ENCODE measurements at places on chromosomes 13 and 19.

DNA sequence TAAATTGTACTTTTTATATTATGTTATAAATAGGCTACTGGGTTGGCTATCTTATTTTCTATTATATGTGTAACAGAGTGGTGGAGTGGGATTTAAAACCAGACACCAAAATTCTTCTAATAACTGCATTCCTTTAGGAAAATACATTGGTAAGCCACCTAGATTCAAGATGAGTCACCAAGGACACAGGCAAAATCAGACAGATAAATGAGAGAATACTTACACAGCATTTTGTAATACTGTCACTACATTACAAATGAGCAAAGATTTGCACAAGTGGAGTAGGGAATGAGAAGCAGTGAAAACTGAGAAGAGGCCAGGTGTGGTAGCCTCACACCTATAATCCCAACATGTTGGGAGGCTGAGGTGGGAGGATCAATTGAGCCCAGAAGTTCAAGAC, 6.2 kb upstream of the SPART start:
- DNase-seq: no peak

DNA sequence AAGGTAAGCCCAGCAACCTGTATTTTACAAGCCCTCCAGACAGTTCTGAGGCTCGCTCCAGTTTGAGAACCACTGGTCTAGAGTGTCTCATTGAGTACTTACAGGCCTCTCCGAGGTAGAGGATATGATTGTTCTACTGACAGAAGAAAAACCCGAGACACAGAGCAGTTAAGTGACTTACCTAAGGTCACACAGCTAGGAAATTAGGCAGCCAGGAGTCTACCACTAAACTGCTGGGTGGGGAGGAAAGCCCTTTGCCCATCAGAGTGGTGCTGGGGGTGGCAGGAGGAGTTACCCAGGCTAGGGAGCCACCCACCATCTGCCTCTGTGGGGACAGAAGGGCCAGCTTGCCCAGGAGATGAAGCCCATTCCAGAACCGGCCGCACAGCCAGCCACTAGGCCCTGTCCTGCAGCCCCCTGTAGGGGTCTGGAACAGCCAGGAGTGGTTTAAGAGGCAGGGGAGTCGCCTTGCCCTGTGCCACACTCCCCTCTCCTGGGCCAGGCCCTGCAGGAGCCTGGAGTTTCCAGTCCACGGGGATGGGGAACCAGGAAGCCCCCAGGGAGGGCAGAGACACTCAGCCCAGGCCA, 703 bp downstream of the RASGRP4 start:
- no peak for DNase-seq

DNA sequence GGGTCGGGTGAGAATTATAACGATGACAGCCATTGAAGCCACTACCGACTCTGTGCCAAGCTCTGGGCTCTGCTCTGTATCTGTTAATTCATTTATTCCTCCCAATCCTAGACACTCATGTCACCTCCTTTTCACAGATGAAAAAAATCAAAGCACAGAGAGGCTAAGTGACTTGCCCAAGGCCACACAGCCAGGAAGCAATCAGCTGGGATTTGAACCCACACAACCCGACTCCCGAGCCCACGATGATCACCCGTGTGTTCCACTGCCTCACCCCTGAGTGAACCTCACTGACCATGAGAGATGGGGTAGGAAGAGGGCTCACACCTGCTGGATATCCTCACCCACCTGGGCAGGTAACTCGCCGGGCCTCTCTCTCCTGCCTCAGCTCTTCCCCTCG, 40.1 kb downstream of the ZNF473 start:
- DNase-seq: no peak

DNA sequence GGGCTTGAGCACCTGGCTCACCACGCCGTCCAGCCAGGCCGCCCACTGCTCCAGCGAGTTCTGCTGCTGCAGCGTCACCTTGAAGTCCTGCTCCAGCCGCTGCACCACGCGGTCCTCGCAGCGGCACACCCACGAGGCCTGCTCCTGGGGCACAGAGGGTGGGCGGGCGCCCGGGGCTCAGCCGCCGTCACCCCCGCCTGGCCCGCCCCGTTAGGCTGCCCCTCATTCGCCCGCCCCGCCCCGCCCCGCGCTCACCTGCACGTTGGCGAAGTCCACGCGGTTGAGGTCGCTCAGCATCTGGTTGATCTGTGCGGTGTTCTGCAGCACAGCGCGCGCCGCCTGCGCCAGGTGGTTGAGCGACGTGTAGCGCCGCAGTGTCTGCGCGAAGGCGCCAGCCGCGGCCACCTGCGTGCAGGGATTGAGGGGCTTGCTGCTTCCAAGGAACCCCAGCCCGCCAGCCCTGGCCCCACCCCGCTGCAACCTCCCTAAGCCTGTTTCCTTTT, 11.3 kb downstream of the DCAF15 start:
- DNase-seq: no peak

- no peak for DNase-seq
Observed at GRCh38 chr13:97174638-97175037, 47.5 kb upstream of the MBNL2 start.

GRCh38 chr13:110873639-110874507, 41.0 kb downstream of the ANKRD10 start:
- no peak for DNase-seq

GRCh38 chr19:51710163-51710562, 13.6 kb downstream of the HAS1 start:
- DNase-seq: no peak

GRCh38 chr19:43811837-43812236, 9.6 kb upstream of the LYPD5 start:
- DNase-seq: no peak

GRCh38 chr13:32426990-32427851, 709 bp downstream of the N4BP2L1 start:
- peak; percentile 10 for DNase-seq

- DNase-seq: no peak
Observed at GRCh38 chr13:23506807-23507291, 63.4 kb upstream of the TNFRSF19 start.

DNA sequence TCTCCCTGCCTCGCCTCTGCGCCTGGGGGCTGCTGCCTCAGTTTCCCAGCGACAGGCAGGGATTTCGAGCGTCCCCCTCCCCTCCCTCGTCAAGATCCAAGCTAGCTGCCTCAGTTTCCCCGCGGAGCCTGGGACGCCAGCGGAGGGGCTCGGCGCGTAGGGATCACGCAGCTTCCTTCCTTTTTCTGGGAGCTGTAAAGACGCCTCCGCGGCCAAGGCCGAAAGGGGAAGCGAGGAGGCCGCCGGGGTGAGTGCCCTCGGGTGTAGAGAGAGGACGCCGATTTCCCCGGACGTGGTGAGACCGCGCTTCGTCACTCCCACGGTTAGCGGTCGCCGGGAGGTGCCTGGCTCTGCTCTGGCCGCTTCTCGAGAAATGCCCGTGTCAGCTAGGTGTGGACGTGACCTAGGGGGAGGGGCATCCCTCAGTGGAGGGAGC, 722 bp upstream of the ICAM1 start:
- no peak for DNase-seq

DNA sequence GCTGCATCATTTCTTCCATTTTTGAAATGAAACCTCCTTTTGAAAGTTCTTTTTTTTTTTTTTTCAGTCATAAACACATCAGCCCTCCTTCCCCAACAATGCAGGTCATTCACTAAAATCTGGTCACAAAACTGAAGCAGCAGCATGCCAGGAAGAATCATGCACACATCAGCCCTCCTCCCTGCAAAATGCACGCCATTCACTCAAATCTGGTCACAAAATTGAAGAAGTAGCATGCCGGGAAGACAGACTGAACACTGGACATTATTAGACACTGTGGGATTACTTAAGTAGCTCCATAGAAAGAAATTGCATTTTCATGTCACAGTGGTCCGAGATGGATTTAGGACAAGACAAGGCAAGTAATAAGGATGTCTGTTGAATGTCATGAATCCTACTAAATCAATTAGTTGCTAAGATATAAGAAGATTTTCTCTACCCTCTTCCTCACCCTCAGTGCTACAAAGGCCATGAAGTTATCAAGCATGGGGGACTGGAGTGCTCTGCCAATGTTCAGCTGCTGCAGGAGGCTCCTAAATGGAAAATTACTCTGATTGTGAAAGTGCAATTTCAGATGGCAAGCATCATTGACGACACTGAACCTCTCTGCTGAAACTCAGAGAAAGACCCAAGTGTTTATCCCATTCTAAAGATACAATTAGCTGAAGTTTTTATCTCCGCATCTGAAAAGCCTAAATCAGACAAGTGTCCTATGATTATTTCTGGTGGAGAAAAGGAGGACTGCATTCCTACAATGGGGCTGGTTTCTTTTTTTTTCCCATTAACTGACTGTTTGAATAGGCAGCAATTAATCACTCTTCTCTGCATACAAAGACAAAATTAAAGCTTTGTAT, 913.2 kb downstream of the DIAPH3 start:
- no peak for DNase-seq

GRCh38 chr19:46381756-46382345, 31.5 kb downstream of the CCDC8 start:
- no peak for DNase-seq

DNA sequence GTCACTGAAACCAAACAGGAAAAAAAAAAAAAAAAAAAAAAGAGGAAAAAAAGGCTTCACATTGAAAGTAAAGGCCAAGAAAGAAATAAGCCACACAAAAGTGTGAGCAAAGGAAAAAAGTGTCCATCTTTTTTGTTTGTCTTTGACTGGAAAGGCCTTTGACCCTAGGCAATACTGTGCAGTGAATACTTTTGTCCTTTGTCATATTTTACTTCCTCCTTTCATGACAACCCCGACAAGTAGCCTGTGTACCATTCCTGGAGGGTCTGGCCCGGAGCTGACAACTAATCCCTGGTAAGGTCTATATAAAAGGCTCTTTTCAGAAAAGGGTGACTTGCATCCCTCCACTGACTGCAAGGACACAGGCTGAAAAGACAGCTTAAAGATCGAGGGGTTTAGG, 12.9 kb upstream of the MICU2 start:
- DNase-seq: no peak

DNA sequence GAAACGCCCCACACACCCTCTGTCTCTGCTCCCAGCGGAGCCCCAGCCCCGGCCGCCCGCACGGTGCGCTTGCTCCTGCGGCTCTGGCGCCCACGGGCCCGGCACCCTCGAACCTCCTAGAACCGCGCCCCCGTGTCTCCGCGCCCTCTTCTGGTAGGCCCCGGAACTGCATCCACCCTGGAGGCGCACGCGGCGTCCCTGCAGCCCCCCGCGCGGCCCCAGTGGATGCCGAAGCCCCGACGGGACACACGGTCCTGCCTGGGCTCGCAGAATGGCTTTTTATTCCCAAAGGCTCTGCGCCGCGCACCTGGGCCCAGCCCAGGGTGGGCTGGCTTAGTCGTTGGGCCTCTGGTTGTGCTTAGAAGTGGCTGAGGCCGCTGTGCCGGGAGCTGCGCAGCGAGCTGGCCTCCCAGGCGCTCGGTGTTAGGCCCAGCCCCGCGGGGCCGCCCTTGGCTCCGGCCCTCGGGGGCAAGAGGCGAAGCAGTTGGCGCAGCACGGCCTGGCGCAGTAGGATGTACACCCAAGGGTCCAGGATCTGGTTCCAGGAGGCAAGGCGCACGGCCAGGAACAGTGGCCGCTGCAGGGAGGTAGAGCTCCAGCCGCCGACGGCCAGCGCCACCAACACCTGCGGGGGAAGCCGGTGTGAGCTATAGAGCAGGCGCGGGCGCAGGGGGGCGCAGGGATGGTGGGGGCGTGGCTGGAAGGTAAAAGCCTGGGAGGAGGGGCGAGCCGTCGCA, 2.8 kb downstream of the PTGER1 start:
- DNase-seq: no peak

DNA sequence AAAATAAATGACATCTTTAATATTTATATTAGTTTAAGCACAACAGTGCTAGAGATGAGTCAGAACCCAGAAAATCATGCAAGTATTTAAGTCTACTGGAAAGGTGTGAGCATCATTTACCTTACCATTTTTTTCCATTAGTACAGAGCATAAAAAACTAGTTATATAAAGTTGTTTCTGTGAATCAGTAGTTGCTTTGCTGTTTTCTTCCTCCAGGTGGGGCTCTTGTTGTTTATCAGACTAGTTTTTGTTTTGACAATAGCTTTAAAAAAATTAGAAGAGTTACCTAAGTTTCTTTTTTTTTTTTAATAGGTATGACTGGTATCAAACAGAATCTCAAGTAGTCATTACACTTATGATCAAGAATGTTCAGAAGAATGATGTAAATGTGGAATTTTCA, 12.7 kb downstream of the SUGT1 start:
- DNase-seq: no peak

- no peak for DNase-seq
Observed at GRCh38 chr13:100273138-100273537, 184.2 kb downstream of the PCCA start.

- no peak for DNase-seq
Observed at GRCh38 chr13:39483326-39483725, 119.7 kb downstream of the LHFPL6 start.

DNA sequence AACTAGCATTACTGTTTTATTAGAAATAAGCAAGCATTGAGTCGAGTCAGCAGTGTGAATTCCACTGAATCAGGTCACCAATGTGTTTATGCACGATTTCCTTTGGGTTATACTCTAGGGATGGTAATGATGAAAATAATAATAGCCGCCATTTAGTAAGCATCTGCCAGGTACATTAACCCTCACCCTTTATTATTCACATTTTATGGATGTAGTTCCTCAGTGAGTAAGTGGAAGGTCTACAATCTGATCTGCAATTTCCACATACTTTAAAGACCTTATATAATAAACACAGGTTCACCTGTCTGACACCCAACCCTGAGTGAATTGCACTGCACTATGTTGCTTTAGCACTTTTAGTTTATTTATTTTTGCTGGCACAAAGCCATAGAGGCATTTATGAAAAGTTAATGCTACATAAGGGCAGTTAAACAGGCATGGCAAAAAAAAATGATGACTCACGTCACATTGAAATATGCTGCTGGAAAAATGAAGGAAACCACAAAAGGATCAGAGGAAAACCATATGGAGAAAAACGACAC, 122.4 kb downstream of the TRPC4 start:
- peak; percentile 19 for DNase-seq

GRCh38 chr13:25286308-25286968, 850 bp downstream of the MTMR6 start:
- DNase-seq: no peak

DNA sequence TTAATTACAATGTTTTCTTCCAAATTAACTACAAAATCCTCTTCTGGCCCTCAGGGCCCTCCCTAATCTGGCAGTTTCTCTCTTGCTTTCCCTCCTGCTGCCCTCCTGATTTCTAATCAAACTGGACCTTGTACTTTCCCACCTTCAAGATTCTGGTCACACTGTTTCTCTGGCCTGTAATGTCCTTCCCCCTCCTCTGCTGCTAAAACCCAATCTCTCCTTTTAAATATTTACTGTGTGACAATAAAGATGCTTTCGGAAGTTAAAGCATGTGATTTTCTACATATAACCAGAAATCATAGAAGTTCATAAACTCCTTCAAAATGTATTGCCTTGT, 14.1 kb upstream of the HMGB1 start:
- no peak for DNase-seq

DNA sequence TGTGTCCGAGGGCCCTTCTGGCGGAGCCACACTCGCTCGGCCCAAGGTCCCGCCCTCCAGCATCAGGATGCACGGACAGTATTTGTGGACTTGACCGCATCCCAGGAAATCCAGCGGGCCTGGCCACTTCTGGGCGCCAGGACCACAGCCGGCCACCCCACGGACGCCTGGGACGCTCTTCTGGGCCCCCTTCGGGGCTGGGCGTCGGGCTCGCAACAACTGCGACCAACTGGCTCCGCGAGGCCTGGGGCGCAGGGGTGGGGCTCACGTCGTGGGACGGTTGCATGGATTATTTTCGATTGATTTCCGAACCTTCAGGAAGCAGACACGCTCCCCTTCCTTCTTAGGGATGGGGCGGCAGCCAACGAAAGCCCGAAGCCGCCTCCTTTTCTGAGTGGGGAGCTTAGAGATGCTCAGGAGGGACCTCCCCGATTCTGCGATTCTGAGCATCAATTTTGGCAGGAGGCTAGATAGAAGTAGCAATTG, 521 bp upstream of the NUP58 start:
- DNase-seq: no peak

- DNase-seq: no peak
Observed at GRCh38 chr13:40984668-40985366, 34.3 kb downstream of the ELF1 start.
